ENCODE measurements at places on chromosomes 12 and 14.

- no peak for DNase-seq
These were observed 8.4 kb downstream of the NCKAP5L start for GRCh38 chr12:49819786-49820185.

DNA sequence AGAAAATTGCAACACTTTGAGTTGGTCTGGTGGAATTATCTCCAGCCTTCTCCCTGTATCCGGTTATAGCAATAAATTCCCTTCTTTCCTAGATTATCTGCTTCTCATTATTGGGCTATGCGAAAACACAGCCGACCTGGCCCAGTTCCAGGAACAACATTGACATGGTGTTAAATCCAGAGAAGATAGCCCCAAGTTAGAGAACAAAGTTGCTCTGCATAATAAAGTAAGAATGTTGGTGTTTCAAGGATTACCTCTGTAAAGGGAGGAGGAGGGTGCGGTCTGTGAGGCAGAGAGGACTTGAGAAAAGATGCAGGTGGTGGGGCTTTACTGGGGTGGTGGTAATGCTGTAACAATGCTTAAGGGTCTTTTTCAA is 12.1 kb downstream of the TCL1A start:
- no peak for DNase-seq

- no peak for DNase-seq
These were observed 147.5 kb upstream of the AVPR1A start for GRCh38 chr12:63298386-63298930.

DNA sequence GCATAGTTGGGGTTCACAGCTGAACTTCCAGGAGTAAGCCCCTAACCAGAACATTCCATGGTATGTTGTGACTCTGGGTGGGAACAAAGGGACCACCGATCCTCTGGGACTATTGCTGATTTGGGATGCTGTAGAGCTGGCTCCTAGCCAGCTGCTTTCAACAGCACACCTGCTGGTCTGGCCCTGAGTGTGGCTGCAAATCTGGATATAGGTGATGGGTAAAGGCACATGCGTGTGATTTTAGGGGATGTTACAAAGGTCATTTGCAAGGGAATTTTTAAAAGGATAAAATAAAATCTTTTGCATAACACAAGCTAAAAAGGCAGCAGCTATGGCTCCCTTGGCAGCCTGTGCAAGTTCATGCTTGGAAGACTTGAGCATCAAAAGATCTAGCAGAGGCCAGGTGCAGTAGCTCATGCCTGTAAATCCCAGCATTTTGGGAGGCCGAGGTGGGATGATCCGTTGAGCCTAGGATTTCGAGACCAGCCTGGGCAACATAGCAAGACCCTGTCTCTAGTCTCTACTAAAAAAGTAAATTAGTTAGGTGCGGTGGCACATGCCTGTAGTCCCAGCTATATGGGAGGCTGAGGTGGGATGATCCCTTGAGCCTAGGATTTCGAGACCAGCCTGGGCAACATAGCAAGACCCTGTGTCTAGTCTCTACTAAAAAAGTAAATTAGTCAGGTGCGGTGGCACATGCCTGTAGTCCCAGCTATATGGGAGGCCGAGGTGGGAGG is 1.6 kb downstream of the ALDH2 start:
- no peak for DNase-seq

GRCh38 chr12:111764120-111764821 is 2.5 kb upstream of the ALDH2 start:
- no peak for DNase-seq

DNA sequence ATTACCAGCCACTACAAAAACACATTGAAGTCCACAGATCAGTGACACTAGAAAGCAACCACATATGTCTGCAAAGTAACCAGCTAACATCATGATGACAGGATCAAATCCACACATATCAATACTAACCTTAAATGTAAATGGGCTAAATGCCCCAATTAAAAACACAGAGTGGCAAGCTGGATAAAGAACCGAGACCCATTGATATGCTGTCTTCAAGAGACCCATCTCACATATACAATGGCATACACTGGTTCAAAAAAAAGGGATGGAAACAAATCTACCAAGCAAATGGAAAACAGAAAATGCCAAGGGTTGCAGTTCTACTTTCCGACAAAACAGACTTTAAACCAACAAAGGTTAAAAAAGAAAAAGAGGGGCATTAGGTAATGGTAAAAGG is 307.7 kb downstream of the GPHN start:
- no peak for DNase-seq

- DNase-seq: peak; percentile 75
These were observed at the start of gene DPY19L2 for GRCh38 chr12:63668028-63668799. Gene DPY19L2 (minus strand): TSS chr12:63668493. CDS start chr12:63668393, 100 bp downstream.

- no peak for DNase-seq
These were observed 163.4 kb downstream of the SRGAP1 start for GRCh38 chr12:64007853-64008252.

GRCh38 chr14:94396628-94397225 is 8.3 kb upstream of the SERPINA1 start:
- no peak for DNase-seq

DNA sequence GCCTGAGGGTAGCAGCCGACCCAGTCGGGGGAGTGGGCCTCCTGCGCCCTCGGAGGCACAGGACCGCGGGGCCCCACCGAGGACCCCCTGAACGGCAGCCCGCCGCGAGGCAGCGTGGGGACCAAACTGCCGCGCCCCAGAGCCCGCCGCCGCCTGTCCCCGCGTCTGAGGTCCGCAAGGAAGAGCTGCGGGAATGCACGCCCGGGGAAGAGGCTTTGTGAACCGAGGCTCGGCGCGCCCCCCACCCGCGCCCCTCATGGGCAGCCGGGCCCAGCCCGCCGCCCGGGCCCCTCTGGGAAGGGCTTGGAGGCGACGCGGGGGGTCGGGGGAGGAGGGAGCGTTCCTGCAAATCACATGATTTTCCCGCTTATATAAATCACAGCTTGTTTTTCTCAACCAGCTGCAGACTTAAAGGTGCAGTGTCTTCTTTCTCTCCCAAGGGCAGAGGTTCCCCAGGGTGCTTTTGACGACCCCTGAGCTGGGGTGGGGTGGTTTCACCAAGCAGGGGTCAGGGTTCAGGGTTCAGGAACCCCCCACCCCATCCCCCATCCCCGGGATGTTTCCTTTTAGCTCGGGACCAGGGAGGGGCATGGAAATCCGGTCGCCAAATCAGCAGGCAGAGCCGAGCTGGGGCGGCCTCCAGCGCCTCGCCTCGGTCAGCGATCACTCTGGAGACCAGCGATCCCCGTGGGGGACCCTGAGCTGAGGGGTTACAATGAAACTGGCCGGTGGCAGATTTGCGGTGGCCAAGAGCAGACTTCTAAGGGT is 44.7 kb upstream of the ATP23 start:
- DNase-seq: peak; percentile 70

- no peak for DNase-seq
These were observed 46.6 kb upstream of the BICDL1 start for GRCh38 chr12:119942386-119942785.

- DNase-seq: no peak
These were observed 21.9 kb downstream of the MYRFL start for GRCh38 chr12:69846976-69847375.

GRCh38 chr12:885701-886100 is 63.8 kb downstream of the RAD52 start:
- DNase-seq: no peak

DNA sequence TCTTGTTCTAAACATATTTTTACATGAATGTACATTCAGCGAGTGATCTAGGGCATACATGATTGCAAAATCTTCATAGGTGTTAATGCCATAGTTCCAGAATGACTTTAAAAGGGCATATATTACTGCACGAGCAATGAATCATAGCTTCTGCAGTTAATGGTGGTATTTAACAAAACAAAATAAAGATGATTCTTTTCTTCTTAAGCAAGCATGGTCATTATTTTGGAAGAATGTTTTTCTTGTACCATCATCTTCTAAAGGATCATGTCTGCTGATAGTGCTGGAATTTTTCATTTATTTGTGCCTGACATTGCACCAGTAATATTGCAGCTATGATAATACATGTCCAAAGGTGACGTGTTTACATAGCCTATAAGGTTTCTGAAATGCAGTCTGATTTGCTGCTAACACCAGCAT is 388.6 kb downstream of the CCDC91 start:
- DNase-seq: no peak

- DNase-seq: peak; percentile 82
These were observed 38.3 kb downstream of the RPS6KA5 start for GRCh38 chr14:91021991-91022621.

DNA sequence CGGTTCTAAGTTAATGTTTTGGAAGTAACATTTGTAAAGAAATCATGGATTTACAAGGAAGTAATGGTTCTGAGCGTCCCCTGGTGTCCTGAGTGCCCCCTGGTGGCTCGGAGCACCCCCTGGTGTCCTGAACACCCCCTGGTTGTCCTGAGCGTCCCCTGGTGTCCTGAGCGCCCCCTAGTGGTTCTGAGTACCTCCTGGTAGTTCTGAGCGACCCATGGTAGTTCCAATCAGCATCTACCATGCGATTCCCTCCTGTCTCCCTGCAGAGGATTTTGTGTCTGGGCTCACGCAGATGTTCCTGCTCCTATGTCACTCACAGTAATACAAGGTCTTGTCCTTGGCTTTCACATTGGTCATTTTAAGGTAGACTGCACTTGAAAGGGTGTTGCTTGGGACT is 1352.9 kb downstream of the TMEM121 start:
- DNase-seq: peak; percentile 87

GRCh38 chr12:52861511-52861910 is 12.7 kb upstream of the KRT78 start:
- DNase-seq: no peak

DNA sequence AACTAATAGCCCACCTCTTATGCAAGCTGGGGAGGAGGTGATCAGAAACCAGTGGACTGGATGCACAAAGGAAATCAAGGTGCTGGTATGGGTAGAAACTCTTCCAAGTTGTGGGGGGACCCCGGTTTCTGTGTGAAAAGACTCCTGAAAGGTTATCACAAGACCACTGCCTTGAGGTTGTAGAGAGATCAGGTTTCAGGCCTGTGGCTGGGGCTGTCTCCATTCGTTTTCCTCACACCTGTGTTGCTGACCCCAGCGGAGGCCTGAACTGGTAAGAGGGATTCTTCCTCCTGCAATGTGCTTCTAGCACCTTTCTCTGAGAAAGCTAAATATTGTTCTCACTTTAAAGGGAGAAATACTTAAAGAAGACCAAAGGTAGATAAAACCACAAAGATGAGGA is 9.3 kb upstream of the OR4K5 start:
- no peak for DNase-seq

GRCh38 chr12:121466794-121467637 is 67.1 kb downstream of the RNF34 start:
- peak; percentile 97 for DNase-seq

DNA sequence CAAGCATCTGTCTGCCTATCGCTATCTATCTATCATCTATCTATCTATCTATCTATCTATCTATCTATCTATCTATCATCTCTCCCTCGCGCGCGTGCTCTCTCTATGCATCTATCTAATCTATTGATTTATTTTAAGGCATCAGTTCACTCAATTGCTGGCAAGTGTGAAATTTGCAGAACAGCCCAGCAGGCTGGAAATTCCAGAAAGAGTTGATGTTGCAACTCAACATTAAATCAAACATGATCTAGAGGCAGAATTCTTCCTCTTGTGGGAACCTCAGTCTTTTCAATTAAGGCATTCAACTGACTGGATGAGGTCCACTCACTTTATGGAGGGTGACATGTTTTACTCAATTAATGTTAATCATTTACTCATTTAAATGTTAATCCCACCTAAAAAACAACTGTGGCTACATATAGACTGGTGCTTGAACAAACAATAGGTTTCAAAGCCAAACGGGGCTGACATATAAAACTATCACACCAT is 1210.8 kb downstream of the GALC start:
- no peak for DNase-seq

DNA sequence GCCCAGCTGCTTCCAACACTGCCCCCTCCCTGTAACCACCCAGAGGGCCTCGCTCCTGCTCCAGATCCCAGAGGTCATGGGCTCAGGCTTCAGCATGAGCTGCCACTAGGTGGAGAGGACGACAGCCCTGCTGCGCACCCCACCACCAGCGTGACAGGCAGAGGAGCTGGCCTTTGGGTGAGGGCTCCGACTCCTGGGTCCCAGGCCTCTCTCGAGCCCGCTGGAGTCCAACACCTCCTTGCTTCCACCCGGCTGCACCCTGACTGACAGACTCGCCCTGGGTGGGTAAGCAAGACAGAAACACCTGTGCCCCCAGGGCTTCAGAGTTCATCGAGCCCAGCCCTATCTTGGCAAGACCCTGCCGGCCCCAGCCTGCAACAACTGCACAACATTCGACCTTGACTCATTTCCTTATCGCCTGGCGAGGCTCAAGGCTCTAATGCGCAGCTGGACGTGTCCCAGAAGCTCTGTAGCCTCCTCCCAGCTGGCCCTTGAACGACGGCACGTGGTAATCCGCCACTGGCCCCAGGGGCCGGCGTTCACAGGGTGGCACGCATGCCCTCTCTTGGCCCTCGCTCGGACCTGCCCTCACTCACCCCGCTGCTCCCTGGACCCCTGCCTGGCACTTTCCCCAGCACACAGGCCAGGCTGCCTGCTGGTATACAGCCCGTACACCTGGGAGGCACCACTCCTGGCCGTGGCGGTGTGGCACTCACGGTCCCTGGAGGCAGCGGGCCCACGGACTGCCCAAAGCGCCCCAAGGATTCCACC is 28.0 kb downstream of the VPS37B start:
- no peak for DNase-seq
